ENCODE measurements at places on chromosomes 7 and 10.

DNA sequence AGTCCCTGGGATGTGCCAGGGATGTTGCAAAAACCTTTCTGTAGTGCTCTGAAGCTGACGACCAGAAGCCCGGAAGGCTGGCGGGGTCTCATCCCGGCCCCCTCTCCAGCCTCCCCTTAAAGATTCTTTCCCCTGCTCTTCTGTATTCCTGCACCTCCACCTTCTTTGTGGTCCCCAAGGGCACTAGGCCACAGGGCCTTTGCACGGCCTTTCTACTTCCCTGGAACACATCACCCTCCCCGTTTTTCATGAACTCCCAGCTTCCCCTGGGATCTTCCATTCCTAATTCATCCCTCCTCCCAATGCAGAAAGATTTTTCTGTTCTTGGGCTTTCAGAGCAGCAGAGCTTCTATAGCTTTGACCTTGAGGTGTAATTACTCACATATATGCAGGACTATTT is 127.0 kb downstream of the CDH23 start:
- no peak overlapping the region for H3K4me3 ChIP-seq
- DNase-seq = no peak

DNA sequence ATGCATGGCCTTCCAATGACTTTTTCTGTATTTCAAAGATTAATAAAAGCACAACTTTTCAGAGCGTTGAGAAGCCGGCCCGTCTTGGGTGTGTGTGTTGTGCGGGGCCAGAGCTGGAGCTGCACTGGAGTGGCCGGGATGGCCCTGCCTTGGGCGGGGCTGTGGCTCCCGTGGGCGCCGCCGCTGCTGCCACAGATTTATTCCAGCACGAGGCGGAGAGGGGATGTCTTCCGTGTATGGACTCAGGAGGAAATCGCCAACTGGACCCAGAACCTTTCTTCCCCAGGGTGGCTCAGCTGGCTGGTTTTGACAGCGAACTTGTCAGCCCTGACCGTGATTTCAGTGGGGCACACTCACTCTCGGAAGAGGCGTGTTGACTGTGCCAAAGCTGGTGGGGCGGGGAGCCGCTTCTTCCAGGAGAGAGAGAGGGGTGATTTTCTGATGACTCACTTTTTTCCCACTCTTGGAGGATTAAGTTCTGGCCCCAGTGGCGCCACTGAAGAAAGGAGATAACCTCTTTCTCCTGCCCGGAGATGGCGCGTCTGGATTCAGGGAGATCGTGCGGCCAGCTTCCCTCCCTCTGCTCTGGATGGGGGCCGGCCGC is 72.4 kb downstream of the DNAJB6 start:
- H3K27me3 ChIP-seq = no peaks in the 10 kb centered on the region
- H3K27ac ChIP-seq = no peak overlapping the region
- H3K4me1 ChIP-seq = peaks cover 11% of the 10 kb centered on the region
- peaks cover 20% of the 10 kb centered on the region for H3K36me3 ChIP-seq
- no peak overlapping the region for H3K4me3 ChIP-seq
- DNase-seq = no peak

- no peak for DNase-seq
- H3K4me1 ChIP-seq = peaks cover 2% of the 10 kb centered on the region
These were observed 3.1 kb upstream of the PAPSS2 start for GRCh38 chr10:87656431-87657072.

- H3K4me3 ChIP-seq = no peak overlapping the region
- no peaks in the 10 kb centered on the region for H3K36me3 ChIP-seq
- peaks cover 2% of the 10 kb centered on the region for H3K4me1 ChIP-seq
- peaks cover 8% of the 10 kb centered on the region for H3K27me3 ChIP-seq
These were observed 2.2 kb downstream of the TBATA start for GRCh38 chr10:70782746-70783680.
